Pulmonary artery endothelial cell (primary cell): ENCODE measurements at places on chromosomes 2 and 18.
A peak's percentile ranks its signal among the peaks of the same experiment; 100 is the strongest.

DNA sequence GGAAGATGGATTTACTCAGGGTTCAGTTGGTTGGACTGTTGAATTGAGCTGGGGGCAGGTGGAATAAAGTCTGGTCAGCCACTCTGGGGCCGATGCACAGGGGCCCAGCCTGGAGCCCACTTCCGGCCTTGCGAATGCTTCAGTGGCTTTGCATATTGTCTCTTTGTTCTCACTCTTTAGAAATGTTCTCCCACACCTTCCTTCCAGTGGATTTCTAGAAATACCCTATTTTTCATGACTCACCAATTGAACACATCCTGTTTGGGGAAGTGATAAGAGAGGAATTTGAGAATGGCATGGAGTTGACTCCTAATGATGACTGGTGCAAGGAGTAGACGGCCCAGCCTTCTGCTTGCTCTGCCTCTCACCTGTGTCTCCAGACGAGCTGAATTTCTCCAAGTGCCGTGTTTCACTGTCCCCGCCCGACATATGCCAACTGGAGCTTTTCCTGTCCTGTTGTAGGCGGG lies 28.1 kb downstream of the ASAP2 start:
- peak; percentile 90 for DNase-seq

- DNase-seq, result no peak
Measured at GRCh38 chr2:208189810-208190503, at the start of gene C2orf80. C2orf80 (minus strand) TSS chr2:208190030; CDS start chr2:208186986, 3,044 bp downstream.

- DNase-seq, result no peak
Measured at GRCh38 chr18:48546396-48546795, 7.6 kb downstream of the CTIF start.

- no peak for DNase-seq
Measured at GRCh38 chr18:41324020-41324791, 630.8 kb upstream of the PIK3C3 start.

DNA sequence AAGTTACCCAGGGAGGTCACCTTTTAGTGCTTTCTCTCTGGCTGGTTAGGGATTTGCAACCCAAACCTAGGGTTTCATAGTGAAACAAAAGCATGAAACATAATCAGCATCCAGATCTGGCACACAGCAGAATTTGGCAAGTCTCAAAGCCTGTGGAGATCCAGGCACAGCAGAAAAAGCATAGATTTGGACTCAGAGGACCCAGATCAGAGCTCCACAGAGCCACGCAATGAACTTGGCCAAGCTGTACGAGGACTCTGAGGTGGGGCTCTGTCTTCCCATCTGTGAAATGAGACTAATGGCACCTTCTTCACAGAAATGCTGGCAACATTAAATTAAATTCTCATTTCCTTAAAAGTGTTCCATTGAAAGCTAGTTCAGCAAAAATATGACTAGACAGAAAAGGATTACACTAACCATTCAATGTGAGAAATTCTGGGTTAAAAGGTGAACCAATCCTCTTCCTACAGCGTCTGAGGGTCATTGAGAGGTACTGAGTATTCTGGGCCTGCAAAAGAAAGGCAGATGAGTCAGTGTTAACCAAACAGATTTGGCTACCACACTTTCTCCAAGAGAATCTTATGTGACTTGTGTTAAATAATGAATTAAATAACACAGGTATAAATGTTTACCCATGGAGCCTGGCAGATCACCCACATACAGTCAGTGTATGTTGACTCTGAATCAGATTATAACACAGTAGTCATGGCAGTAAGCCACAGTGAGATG lies 266.3 kb downstream of the MREG start:
- DNase-seq, result no peak

GRCh38 chr18:78352910-78353309 lies 626.7 kb upstream of the SALL3 start:
- no peak for DNase-seq

DNA sequence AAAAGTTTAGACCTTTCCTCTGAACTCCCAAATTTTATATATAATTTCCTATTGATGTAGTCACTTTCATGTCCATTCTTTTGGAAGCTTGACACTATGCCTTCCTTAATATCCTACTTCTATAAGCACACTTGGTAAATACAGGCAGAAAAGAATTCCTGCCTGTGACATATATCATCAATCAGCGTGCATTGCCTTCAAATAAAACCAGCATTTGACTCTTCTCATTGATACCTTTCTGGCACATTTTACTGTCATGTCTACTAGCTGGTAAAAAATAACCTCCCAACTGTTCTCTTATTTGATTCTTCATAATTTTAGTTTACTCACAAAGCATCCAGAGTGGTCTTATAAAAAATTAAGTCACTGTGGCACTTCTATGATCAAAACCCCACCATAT lies 693.5 kb downstream of the CBLN2 start:
- DNase-seq, result no peak

DNA sequence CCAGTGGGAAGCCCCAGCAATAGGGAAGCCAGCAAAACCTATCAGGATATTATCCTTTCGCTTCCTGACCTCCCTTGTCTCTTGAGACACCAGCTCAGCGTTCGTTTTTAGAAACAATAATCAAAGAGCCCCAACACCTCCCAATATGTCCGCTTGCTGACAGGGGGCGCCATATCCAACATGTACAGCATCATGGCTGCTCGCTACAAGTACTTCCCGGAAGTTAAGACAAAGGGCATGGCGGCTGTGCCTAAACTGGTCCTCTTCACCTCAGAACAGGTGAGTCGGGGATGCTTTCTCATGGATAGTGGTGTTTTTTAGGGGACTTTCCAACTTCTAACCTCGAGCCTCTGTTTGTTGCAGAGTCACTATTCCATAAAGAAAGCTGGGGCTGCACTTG lies 28.7 kb downstream of the GAD1 start:
- no peak for DNase-seq

- peak; percentile 81 for DNase-seq
Measured at GRCh38 chr2:54634564-54635511, 88.6 kb upstream of the EML6 start.

GRCh38 chr2:150700666-150701580 lies 213.5 kb upstream of the RND3 start:
- DNase-seq, result no peak

DNA sequence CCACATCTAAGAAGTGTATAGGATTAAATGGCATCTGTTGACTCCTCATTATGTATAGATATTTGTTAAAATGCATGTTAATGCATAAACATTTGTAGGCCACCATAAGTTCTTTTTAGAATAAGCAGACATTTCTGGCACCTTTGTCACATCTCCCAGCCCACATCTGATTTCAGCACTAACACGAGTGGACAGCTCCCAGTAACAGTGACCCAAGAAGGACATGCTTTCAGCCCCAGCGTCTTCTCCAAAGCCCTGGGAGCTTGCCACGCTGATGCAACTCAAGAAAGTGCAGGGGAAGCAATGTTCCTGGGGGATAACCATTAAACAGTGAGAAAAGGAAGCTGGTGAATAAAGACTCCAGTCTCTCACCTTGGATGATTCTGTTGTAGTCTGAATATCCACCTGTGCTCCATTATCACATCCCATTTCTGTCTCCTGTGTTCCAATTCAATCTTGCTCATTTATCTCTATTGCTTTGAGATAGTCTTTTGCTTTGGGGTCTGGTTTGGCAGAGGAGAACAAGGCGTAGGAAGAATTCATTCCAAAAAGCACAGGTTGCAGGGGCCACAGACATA lies 182.6 kb upstream of the THSD7B start:
- DNase-seq, result no peak

DNA sequence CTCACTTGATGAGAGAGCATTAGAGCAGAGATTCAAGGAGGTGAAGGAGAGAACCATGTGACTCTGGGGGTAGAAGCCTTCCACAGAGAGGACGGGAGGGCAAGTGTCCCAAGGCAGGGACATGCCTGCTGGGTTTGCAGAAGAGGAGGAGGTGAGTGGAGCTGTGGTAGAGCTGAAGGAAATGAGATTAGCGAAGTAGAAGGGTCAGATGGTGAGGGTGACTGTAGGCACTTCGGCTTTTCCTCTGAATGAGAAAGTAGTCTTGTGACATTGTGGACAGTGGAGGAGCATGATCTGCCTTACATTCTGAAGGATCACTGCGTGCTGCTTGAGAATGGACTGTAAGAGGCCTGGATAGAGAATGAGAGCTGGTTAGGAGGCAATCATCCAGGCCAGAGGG lies 126.0 kb downstream of the NXPH2 start:
- DNase-seq, result no peak

DNA sequence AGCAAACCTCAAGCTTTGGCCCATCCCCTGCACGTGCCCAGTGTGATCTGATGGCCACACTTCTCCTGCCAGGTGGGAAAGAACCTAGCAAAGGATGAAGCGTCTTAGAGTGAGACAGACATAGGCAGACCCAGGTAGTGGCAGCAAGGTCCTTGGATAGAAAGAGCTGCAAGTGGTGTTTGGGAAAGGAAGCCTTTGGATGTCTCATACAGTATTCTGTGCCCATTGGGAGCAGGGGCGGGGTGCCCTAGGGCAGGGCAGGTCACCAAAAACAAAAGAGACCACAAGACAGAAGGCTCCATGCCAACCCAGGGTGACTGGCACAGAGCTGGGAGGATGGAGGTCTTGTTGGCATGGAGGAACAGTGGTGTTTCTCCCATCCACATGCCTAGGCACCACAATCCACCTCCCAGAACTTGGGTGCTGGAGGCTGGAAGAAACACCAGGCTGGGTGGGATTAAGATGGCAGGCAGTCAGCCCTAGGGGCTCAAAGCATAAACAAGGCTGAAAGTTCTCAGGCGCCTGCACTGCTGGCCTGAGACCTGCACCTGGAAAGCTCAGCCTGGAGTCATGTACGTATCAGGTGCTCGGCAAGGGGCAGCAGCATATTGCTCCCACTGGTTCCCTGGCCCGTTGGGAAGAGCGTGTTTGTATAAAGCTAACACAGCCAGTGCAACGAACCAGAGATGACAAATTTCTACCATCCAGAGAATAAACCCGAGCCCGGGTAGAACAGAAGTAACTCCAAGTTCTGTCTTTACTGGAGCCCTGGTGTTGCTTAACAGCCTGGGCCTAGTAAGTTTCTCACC lies 52.9 kb downstream of the CRACDL start:
- no peak for DNase-seq

DNA sequence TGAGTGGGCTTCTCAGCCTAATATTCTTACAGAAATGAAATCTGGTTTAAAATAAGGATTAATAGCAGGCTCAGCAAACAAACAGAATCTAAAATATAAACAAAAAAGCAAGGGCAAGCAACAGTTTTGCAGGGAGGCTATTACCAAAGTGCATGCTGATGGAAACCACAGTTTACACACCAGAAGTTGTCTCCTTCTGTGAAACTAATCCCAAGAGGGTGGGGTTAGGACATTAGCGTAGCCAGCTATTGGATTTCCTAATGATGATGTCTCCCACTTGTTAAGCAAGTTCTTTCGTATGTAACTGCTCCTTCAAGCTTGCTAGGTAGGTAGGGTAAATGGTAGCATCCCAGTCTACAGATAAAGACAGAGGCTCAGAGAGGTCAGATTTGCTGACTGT lies 65.0 kb upstream of the TSPYL6 start:
- DNase-seq, result no peak

DNA sequence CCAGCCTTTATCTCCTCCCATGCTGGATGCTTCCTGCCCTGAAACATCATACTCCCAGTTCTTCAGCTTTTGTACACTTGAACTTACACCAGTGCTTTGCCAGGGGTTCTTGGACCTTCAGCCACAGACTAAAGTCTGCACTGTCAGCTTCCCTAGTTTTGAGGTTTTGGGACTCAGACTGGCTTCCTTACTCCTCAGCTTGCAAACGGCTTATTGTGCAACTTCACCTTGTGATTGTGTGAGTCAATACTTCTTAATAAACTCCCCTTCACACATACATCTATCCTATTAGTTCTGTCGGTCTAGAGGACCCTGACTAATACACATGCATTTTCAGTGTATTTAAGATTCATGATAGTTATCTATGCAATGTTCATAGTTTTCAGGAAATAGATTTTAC lies 35.8 kb upstream of the ZNF804A start:
- DNase-seq, result no peak

GRCh38 chr18:61657066-61657732 lies 235.6 kb downstream of the RNF152 start:
- DNase-seq, result no peak

GRCh38 chr2:155310589-155310988 lies 612.1 kb downstream of the KCNJ3 start:
- no peak for DNase-seq

DNA sequence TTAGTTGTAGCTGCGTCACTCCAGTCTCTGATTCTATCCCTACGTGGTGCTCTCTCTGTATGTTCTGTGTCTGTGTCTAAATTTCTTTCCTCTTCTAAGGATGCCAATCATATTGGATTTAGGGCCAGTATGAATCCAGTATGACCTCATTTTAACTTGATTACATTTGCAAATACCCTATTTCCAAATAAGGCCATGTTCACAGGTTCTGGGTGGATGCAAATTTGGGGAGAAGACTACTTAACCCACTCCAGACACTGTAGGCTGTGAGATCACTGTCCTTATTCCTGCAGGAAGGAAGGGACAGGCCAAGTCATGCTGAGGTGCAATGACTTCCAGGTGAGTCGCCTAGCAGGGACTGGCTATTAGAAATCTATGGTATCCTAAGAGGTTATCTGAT lies 272.2 kb downstream of the CELF4 start:
- no peak for DNase-seq

GRCh38 chr2:37890893-37891495 lies 34.1 kb upstream of the RMDN2 start:
- DNase-seq, result peak; percentile 26

- no peak for DNase-seq
Measured at GRCh38 chr18:31592506-31593157, 955 bp downstream of the TTR start.

- no peak for DNase-seq
Measured at GRCh38 chr2:111659361-111660333, 224.3 kb downstream of the ANAPC1 start.

- no peak for DNase-seq
Measured at GRCh38 chr18:13256444-13257305, 38.1 kb downstream of the LDLRAD4 start.

GRCh38 chr18:29912351-29912750 lies 1130.2 kb downstream of the DSC3 start:
- no peak for DNase-seq
